Stimulated activated CD4-positive, alpha-beta T cell treated with anti-CD3 and anti-CD28 coated beads, Interleukin-1b, Interleukin-23, amount 100 ng/mL, for 1 hour (primary cell): ENCODE measurements at places on chromosomes 4 and X.

- DNase-seq: no peak
Measured at GRCh38 chr4:112884406-112884805, 165.0 kb upstream of the ANK2 start.

- DNase-seq: peak; percentile 11
Measured at GRCh38 chr4:143559757-143560147, 46.2 kb downstream of the SMARCA5 start.

DNA sequence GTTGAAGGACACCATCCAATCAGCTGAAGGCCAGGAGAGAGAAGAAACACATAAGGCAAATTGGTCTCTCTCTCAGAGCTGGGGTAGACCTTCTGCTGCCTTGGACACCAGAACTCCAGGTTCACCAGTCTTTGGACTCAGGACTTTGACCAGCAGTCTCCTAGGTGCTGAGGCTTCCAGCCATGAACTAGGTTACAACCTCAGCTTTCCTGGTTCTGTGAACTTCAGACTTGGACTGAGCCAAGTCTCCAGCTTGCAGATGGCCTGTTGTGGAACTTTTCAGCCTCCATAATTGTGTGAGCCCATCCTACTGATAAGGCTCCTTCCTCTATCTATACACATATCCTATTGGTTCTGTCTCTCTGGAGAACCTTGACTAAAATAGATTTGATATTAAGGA lies 20.6 kb upstream of the BBS12 start:
- DNase-seq: no peak

- no peak for DNase-seq
Measured at GRCh38 chr4:90715242-90715641, 588.0 kb downstream of the CCSER1 start.

DNA sequence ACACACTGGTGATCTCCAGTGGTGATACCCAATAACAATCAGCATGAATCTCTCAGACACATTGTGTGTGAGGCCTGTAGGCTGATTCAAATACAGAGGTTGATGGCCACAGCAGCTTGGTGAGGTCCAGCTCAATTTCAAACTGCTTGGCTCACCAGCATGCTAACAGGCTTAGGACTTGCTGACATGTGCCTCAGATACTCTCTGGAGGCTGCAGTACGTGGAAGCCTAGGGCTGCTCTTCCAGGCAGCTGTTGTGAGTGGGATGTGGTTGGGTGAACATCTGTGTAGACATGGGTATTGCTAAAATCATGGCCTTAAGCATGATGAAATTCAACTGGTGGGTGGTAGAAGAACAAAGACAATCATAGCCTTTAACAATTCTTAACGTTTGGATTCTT lies 4.3 kb downstream of the CXCL9 start:
- DNase-seq: no peak

DNA sequence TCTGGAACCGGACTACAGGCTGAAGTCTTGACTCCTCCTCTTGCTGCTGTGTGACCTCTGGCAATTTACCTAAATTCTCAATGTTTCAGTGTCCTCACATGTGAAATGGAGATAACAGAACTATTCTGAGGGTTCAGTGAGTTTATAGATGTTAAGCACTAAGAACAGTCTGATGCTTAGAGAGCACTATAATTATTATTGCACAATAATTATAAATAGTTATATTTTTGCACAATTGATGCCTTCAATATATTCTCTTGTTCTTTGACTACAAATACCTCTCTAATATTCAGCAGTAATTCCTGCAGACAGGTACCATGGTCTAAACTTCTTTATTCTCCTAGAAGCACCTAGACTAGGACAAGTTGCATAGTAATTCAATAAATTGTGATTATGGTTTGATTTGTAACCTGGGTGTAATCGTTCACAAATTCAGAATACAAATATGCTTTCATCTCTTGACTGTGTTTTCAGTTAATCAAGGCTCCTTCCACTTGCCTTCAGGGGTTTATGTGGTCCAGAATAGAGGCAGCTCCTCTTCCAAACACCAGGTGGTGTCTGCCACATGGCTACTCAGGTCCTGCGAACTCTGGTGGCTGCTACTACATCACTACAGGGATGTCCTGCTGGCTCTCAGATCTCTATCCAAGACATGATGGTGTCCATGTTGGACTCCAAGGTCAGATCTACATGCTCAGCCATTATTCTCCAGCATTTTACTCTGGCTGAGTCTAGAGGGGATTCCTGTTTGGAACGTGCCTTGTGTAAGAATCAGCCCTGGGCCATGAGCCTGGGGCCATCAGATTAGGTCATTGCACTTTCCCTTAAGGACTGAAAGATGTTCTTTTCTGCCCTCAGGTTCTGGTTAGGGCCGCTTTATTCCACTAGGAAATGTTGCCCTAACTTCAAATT lies 103.4 kb downstream of the QRFPR start:
- no peak for DNase-seq

DNA sequence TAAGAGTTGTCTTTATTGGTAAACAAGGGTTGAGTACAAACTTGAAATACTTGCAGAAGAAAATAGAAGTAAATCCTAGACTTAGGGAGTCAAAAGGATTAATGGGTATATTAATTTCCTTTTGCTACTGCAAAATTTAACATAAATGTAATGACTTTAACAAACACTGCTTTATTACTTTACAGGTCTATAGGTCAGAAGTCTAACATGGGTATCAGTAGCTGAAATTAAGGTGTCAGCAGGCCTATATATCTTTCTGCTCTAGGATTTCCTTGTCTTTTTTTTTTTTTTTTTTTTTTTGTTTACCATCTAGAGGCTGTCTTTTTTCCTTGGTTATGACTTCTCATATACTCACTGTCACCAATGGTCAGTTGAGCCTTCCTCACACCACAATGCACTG lies 220.4 kb downstream of the GRID2 start:
- no peak for DNase-seq

- no peak for DNase-seq
Measured at GRCh38 chr4:135418353-135418752, 1216.8 kb upstream of the PABPC4L start.

DNA sequence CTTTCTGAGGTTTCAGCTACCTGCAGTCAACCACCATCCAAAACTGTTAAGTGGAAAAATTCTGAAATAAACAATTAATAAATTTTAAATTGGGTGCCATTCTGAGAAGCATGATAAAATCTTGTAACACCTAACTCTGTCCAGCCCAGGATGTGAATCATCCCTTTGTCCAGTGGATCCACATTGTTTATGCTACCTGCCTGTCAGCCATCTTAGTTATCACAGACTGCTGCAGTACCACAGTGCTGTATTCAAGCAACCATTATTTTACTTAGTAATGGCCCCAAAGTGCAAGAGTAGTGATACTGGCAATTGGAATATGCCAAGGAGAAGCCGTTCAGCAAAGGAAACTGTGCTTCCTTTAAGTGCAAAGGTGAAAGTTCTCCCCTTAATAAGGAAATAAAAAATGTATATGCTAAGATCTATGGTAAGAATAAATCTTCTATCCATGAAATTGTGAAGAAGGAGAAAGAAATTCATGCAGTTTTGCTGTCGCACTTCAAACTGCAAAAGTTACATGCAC lies 20.6 kb downstream of the CAMK2D start:
- DNase-seq: no peak

DNA sequence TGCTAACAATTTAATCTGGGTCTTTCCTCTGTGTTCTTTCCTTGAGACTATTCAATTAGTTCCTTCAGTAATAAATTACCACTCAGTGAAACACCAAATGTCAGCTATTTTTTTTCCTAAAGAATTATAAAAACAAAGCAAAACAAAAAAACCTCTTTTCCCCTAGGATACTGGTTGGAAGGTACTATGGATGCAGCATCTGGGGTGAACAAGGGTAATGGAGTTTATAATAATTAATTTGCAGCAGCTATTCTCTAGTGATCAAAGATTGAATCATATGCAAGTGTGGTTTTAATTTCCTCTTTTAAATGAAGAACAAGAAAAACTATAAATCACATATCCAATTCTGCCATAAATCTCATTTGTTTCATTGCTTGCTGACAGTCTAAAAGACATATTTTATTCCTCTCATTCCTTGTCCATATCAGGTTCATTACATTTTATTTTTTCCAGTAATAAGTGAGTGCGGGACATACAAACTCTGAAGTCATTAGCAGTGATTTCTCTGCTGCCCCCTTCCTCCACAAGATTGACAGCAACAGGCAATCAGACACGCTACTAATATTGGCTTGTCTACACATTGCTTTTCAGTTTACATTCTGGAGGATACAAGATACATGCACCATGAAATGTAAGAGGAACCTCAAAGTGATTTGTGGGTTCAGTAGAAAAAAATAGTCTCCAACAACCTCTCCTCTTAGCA lies 1093.4 kb upstream of the SLIT2 start:
- no peak for DNase-seq

GRCh38 chr4:146465628-146466027 lies 56.1 kb downstream of the SLC10A7 start:
- DNase-seq: no peak

DNA sequence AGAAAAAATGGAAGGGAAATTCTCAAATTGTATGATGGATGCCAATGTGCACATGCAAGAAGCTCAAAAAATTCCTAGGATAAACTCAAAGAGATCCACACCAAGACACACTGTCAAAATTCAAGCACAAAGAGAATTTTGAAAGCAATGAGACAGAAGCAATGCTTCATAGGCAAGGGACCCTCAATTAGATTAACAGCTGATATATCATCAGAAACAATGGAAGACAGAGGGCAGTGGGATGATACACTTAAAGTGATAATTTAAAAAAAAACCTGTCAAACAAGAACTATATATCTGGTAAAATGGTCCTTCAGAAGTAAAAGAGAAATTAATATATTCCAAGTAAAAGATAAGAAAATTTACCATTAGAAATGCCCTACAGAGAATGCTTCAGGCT lies 306.3 kb upstream of the PCDH7 start:
- no peak for DNase-seq

DNA sequence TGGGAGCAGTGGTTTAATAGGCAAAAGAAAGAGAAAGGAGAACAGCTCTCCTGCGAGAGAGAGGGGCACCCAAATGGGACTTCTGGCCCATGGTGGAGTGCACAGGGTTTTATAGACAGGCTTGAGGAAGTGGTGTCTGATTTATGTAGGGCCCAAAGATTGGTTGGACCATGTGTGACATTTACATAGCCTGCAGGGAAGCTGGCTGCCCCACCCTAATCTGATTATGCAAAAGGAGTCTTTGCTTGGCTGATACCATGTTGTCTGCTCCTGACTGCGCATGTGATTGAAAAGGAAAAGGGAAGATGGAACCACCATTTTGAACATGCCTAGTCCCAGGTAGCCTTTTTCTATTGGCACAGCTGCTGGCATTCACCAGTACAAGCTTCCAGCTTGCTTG lies 100.0 kb upstream of the DIPK2B start:
- no peak for DNase-seq

DNA sequence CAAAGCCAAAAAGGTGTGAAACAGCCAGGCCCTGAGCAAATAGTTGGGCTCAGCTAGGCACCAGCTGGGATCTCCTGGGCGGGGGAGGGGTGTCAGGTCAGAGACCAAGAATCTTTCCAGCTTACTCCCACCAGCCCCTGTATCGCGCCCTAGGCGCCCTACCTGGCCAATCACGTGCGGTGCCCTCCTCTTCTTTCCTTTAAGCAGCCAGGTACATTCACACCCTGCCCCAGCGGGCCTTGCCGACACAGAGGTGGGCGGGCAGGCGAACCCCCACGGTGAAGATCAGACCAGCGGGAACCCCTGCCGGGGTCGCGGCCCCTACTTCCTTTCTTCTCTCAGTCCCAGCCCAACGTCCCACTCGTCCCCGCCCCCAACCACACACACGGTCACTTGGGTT lies 9.1 kb downstream of the ARHGAP36 start:
- no peak for DNase-seq

- DNase-seq: no peak
Measured at GRCh38 chr4:99104153-99104552, 15.6 kb upstream of the ADH5 start.

GRCh38 chrX:56113785-56114436 lies 118.2 kb upstream of the KLF8 start:
- DNase-seq: no peak

DNA sequence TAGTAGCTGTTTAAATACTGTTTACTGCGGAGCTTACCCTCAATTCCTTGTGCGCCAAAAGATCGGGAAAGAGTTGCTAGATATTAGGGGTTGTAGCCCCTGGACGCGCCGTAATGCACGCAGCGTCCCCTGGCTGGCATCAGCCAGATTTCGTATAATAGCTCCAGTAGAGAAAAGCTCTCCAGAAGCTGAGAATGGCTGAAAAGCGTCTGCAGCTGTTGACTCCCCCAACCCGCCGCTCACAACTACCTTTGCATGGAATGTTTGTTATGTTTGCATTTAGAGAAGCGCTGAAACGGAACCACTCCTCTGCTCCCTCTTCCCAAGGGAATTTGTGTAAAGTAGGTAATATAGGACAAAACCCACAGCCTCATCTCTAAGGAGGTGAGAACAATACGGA lies 3.7 kb downstream of the DOCK11 start:
- DNase-seq: no peak

- no peak for DNase-seq
Measured at GRCh38 chr4:2400841-2401609, 17.4 kb downstream of the ZFYVE28 start.

GRCh38 chr4:141027421-141027820 lies 105.8 kb downstream of the RNF150 start:
- no peak for DNase-seq

- DNase-seq: no peak
Measured at GRCh38 chr4:144739511-144740033, 93.6 kb downstream of the HHIP start.

- DNase-seq: no peak
Measured at GRCh38 chrX:14015294-14015693, 14.4 kb downstream of the GEMIN8 start.

GRCh38 chr4:60506061-60506460 lies 694.1 kb upstream of the ADGRL3 start:
- DNase-seq: no peak

DNA sequence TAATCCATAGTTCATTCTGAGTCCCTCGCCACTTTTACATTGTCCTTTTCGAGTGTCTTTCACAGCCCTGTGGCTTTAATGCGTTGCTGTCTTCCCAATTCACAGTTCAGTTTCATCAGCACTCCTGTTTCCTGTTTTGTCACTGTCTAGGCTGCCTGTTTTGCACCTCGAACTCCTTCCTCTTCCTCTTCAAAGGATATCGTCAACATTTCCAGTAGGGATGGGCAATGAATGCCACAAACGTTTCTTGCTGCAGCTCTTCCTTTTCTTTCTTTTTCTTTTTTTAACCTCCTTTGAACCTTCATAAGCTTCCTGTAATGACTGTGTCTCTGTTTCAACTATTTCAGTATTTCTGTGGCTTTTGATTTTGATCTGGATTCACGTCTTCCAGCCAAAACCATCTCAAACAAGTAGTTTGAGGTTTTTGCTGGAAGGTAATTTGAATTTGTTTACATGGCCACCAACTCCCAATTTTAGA lies 105.4 kb downstream of the ANXA3 start:
- DNase-seq: no peak

GRCh38 chr4:102569200-102569599 lies 68.0 kb downstream of the NFKB1 start:
- no peak for DNase-seq
